ENCODE measurements at places on chromosomes 1 and 21.

DNA sequence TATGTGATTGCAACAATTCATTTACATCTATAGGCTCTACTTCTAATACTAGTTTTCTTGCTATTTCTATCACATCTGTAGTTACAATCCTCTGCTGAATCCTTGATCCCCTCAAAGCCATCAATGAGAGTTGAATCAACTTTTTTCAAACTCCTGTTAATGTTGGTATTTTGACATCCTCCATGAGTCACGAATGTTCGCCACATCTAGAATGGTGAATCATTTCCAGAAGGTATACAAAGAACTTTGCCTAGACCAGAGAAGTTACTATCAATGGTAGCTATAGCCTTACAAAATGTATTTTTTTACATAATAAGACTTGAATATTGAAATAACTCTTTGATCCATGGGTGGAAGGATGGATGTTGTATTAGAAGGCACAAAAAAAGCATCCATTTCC lies 110.0 kb downstream of the AMY1C start:
- DNase-seq, result no peak

DNA sequence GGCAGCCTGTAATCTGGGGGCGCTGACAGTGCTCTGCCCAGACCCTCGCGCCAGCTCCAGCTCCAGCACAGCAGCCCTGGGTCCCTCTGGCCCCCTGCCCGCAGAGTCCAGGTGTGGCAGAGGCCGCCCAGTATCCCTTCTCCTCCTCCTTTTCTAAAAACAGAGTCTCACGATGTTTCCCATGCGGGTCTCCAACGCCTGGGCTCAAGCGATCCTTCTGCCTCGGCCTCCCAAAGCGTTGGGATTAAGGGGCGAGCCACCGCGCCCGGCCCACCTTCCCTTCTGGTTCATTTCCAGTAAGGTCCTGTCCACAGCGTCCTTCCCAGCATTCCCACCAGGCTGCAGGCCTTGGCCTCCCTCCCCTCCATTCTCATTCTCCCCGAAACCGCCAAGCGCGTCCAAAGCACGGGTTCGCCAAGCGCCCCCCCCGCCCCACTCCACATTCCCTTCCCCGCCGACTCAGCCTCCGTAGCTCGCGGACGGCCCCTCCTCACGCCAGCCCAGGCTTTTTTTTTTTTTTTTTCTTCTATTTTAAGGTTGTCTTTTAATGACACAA lies 2.0 kb upstream of the PCBP3 start:
- DNase-seq, result no peak

DNA sequence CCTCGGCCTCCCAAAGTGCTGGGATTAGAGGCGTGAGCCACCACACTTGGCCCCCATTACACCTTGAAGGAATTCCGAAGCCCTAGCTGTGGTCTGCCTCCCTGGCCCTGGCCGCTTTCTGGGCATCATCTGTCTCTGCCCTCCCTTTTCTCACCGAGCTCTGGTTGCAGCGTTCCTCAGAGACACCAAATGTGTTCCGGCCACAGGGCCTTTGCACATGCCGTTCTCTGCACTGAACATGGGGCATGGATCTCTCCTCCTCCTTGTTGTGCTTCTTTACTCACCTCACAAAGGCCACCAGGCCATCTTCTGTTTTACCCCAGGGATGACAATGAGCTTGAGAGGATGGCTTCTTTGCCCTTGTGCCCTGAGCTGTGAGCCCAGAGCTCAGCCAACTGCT lies 39.3 kb downstream of the CA6 start:
- DNase-seq, result no peak

- no peak for DNase-seq
These were observed 1.3 kb downstream of the USP24 start for GRCh38 chr1:55213885-55214211.

- no peak for DNase-seq
These were observed 26.5 kb downstream of the TRIM45 start for GRCh38 chr1:117094841-117095604.

- DNase-seq, result no peak
These were observed 30.5 kb upstream of the WDTC1 start for GRCh38 chr1:27203946-27204345.

GRCh38 chr1:23779826-23780371 lies 1.7 kb downstream of the PITHD1 start:
- no peak for DNase-seq

GRCh38 chr1:99106274-99106673 lies 101.6 kb upstream of the PLPPR5 start:
- no peak for DNase-seq

- DNase-seq, result no peak
These were observed 753 bp downstream of the KCNJ6 start for GRCh38 chr21:37915497-37915911.

DNA sequence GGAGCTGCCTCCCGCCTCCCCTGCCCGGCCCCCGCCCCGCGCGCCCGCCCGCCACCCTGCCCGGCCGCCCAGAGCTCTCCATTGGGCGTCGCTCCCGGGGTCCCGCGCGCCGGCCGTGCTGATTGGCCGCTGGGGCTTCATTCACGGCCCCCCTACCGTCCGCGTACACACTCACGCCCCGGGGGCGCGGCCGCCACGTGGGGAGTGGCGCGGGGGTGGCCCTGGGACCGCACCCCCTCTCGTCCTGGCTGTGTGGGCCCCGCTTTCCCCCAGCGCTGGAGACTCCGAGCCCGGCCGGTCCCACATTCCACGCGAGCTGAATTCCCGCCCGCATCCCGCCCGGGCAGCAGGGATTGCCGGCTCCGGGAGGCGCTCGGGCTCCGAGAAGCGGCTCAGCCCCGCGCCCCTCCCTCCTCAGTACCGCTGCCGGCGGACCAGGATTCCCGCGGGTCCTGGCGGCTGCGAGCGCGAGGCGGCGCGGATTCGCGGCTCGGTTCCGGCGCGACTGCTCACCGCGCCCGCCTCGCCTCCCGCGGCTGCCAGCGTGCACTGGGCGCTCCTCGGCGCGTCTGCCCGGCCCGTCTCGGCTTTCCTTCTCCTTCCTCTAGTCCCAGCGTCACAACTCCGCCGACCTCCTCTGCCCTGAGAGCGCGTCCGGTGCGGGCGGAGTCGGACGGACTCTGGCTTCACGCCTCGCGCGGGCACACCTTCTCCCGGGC lies 450 bp upstream of the POU3F1 start:
- DNase-seq, result peak; percentile 76

DNA sequence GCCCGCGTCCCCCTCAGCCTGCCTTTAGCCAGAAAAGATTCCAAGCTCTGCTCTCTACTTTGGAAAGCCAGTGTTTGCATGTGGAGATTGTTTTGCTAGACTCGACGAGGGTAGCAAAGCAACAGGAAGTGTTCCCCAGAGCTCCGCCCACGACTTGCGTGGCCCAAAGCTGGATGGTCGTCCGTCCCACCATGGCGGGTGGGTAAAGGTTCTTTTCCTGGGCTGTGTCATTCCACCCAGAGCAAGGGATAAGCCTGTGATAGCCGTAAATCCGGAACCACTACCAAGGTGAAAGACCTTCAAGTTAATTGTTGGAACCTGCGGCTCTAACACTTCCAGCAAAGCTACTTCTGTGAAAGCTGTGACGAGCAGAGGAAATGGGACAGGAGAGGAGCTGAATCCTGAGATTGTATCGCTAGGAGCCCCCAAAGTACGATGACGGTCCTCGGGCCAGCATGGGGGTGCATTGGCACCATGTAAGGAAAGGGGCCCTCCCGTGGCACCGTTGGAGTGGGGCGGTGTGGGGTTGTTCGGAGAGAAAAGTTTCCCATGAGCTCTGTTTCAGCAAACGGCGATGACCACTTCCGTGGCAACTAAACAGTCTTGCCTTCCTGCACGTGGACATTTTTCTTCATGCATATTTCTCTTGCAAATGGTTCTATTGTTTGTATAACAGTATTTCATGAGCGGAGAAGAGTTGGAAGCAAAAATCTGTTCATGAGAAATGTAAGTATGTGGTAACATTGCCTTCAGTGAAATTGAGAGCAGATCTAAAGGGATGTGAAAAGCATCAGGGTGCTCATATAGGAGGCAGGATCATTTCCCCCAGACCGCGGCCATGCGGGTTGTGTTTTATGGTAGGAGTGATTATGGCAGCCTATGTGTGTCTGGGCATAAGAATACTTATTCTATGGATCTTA lies 8.4 kb downstream of the MX2 start:
- DNase-seq, result peak; percentile 37

- no peak for DNase-seq
These were observed 570.2 kb downstream of the DPYD start for GRCh38 chr1:97350662-97351061.

GRCh38 chr21:44082648-44083440 lies 24.4 kb upstream of the PWP2 start:
- no peak for DNase-seq

- DNase-seq, result peak; percentile 33
These were observed 21.9 kb downstream of the RD3 start for GRCh38 chr1:211469938-211470529.

- no peak for DNase-seq
These were observed 40.6 kb downstream of the DRAM2 start for GRCh38 chr1:111099289-111099688.

- DNase-seq, result no peak
These were observed 12.4 kb downstream of the SLC2A1 start for GRCh38 chr1:42946120-42946898.

- DNase-seq, result no peak
These were observed 9.2 kb downstream of the SPATA6 start for GRCh38 chr1:48462716-48463302.

DNA sequence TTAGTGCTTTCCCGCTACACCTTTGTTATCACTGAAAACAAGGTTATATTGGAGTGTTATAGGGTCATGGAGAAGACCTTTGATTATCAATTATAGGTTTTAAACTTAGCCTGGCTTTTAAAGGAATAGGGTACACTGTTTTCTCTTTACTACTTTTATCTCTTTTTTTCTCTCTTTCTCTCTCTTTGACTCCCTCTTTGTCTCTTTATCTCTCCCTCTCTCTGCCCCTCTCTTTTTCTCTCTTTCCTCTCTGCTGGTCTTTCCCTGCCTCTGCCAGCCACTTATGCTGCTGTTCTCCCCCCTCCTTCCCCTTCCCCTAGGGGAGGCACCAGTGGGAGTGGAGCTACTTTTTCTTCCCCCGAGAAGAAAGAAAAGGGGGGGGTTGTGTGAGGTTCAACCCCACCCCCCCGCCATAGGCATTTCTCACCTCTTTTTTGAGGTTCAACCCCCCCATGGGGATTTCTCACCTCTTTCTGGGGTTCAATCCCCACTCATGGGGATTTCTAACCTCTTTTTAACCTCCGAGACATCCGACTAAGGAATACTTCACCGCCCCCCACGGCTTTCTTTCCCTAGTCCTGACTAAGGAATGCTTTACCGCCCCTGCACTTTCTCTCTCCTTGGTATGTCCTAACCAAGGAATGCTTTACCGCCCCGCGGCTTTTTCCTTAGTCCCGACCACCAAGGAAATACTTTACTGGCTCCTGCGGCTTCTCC lies 17.2 kb upstream of the ZBTB8B start:
- no peak for DNase-seq

- no peak for DNase-seq
These were observed 99.0 kb downstream of the RYR2 start for GRCh38 chr1:237140986-237141385.

GRCh38 chr1:78301141-78301540 lies 189.6 kb upstream of the PTGFR start:
- no peak for DNase-seq

- DNase-seq, result no peak
These were observed at the start of gene LGR6 for GRCh38 chr1:202193614-202194327. TSS of gene LGR6 (plus strand) at chr1:202193799. CDS start at chr1:202193990, 191 bp downstream.

DNA sequence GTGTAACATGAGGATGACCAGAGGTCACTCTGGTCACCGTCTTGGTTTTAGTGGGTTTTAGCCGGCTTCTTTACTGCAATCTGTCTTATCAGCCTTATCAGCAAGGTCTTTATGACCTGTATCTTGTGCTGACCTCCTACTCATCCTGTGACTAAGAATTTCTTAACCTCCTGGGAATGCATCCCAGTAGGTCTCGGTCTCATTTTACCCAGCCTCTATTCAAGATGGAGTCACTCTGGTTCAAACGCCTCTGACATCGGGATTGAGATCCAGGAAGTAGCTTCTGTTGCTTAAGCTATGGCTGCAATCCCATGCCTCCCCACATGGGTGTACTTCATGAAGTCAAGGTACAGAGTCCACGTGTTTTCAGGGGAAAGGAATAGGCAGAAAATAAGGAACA lies 19.9 kb downstream of the FMN2 start:
- no peak for DNase-seq

GRCh38 chr1:77303387-77303786 lies 21.6 kb downstream of the AK5 start:
- no peak for DNase-seq

DNA sequence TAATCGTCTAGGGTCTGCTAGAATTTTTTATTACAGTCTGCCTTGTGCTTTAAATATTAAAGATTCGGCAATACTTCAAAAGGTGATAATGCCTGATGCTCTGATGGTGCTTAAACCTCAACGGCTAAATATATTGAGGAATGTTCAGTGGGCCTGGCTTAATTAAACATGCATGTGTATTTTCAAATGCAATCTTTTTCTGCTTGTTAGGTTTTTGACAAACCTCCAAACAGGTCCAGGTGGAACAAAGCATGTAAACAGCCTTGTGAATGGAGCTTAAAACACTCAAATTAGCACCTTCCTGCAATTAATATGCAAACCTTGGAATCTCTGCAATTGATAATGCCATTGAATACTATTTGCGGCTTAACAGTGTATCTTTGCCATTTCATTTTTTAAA lies 334.9 kb downstream of the BARHL2 start:
- DNase-seq, result no peak

DNA sequence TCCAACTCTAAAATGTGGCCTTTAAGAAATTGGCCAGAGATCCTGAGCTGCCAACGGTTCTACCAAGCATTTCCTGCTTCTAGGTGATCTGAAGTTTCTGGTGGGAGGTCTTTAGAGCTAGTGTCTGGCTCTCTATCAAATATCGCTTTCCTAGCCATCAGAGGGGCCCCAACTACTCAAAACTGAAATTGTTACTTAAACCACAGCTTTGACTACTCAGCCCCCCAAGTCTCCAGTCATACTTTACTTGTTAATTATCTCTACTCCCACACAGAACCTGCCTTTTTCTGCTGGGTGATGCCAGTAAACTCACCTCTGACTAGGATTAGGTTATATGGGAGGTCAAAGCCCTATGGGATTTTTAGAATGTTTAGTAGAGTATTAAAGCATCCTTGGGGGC lies 95.1 kb downstream of the FASLG start:
- no peak for DNase-seq

DNA sequence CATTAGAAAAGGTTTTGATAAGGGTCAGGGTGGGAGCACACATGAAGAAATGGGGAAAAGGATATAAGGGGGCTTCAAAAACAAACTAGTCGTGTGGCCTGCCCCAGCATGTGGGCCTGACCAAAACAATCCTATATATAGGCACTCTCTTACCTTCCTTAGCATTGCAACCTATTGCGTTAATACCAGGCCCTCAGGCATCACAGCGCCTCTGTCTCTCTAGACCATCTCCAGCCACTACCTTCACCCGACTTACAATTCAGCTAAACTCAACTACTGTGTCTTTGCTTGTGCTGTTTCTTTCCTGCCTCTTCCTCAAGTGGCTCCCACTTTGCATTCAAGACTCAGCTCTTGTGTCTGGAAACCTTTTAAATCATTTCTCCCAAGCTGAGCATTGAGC lies 47.0 kb upstream of the GJA5 start:
- no peak for DNase-seq

GRCh38 chr21:14773777-14774345 lies 227.7 kb upstream of the SAMSN1 start:
- DNase-seq, result peak; percentile 23

Data from activated T-cell treated with anti-CD3 and anti-CD28 coated beads for 48 hours (primary cell).